Esophagus (tissue), 2 donors: ENCODE measurements at places on chromosomes 16 and 17. TPM values are rescaled to one million over a fixed set of nuclear protein-coding genes. Genes with fewer than 3 reads are reported as not detected.

BRIP1 gene
- polyA plus RNA-seq, result 1.4 TPM

C16orf89 gene
- 0.26 TPM for polyA plus RNA-seq

DPEP3 gene
- polyA plus RNA-seq, result not detected

SAMD14 gene
- 0.37 TPM for polyA plus RNA-seq

PMFBP1 gene
- 0.88 TPM for polyA plus RNA-seq

GALR2 gene
- 1.00 TPM for polyA plus RNA-seq

PLXDC1 gene
- 4.7 TPM for polyA plus RNA-seq

MGAT5B gene
- polyA plus RNA-seq, result 0.24 TPM

CDYL2 gene
- polyA plus RNA-seq, result 0.39 TPM

GNAO1 gene
- polyA plus RNA-seq, result 1.0 TPM

SALL1 gene
- polyA plus RNA-seq, result 0.02 TPM

ZSCAN10 gene
- polyA plus RNA-seq, result not detected

HS3ST3A1 gene
- polyA plus RNA-seq, result 1.7 TPM

KDM6B gene
- 9.0 TPM for polyA plus RNA-seq

UNC13D gene
- polyA plus RNA-seq, result 21.0 TPM

C17orf50 gene
- 0.14 TPM for polyA plus RNA-seq

PLCD3 gene
- 34.2 TPM for polyA plus RNA-seq

WNT3 gene
- polyA plus RNA-seq, result 1.4 TPM

CA7 gene
- polyA plus RNA-seq, result not detected
